ENCODE measurements at places on chromosomes 16 and 17.

- no peak for DNase-seq
Measured at GRCh38 chr16:12186774-12187335, 210.3 kb downstream of the SNX29 start.

DNA sequence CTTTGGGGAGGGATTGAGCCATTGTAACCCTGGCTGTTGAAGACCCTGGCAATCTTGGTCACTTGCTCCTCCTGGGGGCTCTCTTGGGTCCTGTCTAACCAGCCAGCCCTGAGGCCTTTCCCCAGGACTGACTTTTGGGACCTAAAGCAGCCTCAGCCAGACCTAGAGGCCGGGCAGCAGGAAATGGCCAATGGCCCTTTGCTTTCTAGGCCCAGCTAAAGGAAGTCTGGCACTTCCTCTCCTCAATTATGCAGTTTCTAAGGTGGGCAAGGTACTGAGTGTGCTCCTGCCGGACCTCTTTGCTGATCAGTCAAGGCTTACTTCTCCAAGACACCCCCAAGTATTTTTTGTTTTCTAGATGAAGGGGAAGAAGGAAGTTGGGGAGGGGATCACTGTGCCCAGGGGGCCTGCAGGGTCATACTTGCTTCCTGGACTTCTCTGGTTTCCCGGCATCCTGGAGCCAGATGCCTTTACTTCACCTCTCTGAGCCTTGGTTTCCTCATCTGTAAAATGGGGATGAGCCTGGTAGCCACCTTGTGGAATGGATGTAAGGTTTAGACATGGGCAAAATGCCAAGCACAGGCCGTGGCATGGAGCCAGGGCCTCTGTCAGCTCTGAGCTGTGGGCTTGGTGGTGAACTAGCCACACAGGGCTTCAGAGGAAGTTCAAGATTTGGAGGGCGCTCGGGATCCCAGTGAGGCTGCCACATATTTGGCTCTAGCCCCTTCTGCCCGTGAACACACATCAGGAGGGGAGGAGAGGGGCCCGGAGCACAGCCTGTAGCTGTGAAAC is 8.6 kb downstream of the CX3CL1 start:
- no peak for DNase-seq

DNA sequence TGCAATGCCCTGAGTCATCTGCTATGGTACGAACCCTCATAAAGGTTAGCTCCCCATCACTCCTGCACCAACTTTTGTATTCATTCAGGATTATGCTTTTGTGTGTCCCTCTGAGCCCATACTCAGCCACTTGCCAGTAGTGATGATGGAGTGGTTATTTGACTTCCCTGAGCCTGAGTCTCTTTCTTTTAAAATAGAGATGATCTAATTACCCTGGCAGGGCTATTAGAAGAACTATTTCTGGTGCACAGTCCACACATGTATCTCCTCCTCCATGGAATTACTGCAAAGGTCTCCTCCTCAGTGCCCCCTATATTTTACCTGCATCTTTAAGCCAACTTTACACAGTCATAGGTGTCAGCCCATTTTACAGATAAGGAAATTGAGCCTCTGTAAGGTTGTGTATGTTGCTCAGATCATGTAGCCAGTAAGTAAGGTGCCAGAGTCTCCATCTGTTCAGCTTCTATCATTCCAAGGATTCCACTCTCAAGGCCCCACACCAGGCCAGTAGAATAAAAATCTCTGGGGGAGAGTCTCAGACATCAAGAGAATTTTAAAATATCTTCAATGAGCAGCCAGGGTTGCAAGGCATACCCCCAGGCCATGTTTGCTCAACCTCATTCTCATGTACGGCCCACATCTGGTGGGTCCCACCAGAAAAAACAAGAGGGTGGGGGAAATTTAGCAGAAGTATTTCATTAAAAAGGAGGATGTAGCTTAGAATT is 333.7 kb upstream of the HSBP1 start:
- no peak for DNase-seq

- no peak for DNase-seq
Measured at GRCh38 chr17:45296833-45297124, 20.0 kb downstream of the MAP3K14 start.

DNA sequence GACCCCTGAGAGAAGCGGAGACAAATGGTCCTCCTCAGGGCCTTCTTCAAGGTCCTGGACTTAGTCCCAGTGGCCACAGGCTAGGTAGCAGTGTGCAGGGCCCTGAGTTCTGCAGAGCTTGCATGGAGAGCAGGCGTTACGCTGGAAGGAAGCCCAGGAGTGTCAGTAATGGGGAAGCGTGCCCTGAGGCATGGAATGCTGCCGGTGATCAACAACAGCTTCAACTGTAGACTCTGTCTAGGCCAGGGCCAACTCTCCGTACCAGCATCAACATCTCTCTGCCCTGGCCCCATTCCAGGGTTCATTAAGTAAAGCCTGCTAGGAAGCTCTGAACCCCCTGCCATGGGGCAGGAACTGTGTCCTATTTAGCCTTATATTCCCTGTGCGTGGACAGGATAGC is 568 bp upstream of the TNK1 start:
- no peak for DNase-seq
